Activated CD4-positive, alpha-beta memory T cell treated with anti-CD3 and anti-CD28 coated beads for 36 hours (primary cell): ENCODE measurements at places on chromosomes 2 and 18. TPM values are rescaled to one million over a fixed set of nuclear protein-coding genes. Genes with fewer than 3 reads are reported as not detected.

DNA sequence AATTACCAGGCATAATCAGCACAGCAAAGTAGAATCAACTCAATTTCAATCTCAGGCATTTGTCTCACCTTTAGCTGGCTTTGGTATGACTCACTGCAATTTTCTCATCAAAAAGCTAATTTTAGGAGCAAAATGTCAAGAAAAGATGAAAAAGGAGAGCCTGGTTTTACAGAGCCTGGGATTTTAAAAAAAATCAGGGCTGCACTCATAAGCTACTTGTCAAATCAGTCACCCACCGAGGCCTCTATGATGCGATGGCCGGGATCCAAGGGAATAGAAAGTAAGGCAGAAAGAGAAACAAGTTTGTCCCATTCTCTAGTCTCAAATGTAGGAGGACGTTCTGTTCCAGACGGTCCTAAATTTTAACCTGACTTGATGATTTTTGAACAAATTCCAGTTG lies 170.9 kb downstream of the SOCS6 start:
- DNase-seq: no peak
- no peak overlapping the region for H3K4me3 ChIP-seq
- H3K36me3 ChIP-seq: no peaks in the 10 kb centered on the region

CABLES1 gene
- total RNA-seq: 1.2 TPM

DNA sequence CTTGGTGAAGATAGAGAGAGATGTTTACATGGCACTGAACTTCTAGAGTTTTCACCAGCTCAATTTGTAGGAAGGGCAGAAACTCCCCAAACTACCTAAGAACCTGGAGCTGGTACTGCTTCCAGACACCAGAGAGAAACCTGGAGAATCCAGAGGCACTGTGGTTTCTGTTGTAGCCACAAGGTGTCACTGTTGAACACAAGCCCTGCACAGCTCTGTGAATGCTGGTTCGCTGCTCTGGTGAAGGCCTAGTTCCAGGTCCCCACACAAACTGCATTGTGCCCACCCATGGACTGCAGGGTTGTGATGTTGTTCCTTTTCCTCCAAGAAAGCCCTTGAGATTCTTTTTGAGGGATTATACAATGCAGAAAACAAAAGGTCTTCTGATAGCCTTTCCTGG lies 150.5 kb upstream of the HS6ST1 start:
- DNase-seq: no peak
- peaks cover 4% of the 10 kb centered on the region for H3K27me3 ChIP-seq
- no peak overlapping the region for H3K4me3 ChIP-seq

IL1F10 gene
- total RNA-seq: not detected

GRCh38 chr2:108219688-108220087 lies 20.1 kb upstream of the SULT1C3 start:
- H3K4me3 ChIP-seq: no peak overlapping the region
- H3K36me3 ChIP-seq: no peaks in the 10 kb centered on the region
- no peaks in the 10 kb centered on the region for H3K27me3 ChIP-seq
- no peaks in the 10 kb centered on the region for H3K4me1 ChIP-seq
- no peak overlapping the region for H3K27ac ChIP-seq
- no peak for DNase-seq

DNA sequence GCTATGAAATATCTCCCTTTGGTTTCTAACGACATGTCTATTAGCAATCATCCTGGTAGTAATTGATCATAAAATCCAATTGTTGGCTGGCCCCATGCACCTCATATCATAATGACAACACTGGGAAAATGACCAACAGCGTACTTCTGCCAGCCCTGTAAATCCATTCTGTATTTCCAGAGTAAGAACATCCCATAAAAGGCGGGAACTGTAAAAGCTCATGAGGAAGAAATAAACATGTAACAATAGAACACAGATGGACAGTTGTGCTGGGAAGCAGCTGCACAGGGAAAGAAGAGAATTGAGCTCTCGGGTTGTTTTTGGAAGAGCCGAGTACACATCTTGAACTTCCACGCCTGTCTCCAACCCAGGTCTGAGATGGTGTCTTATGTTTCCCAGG lies 218.7 kb downstream of the CMPK2 start:
- no peaks in the 10 kb centered on the region for H3K4me1 ChIP-seq
- DNase-seq: no peak
- H3K27me3 ChIP-seq: peaks cover 2% of the 10 kb centered on the region
- no peaks in the 10 kb centered on the region for H3K36me3 ChIP-seq
- no peak overlapping the region for H3K27ac ChIP-seq
- no peak overlapping the region for H3K4me3 ChIP-seq

GRCh38 chr2:237280939-237281338 lies 133.0 kb downstream of the COL6A3 start:
- no peak overlapping the region for H3K27ac ChIP-seq
- H3K27me3 ChIP-seq: peaks cover 12% of the 10 kb centered on the region
- no peaks in the 10 kb centered on the region for H3K4me1 ChIP-seq
- DNase-seq: no peak

DNA sequence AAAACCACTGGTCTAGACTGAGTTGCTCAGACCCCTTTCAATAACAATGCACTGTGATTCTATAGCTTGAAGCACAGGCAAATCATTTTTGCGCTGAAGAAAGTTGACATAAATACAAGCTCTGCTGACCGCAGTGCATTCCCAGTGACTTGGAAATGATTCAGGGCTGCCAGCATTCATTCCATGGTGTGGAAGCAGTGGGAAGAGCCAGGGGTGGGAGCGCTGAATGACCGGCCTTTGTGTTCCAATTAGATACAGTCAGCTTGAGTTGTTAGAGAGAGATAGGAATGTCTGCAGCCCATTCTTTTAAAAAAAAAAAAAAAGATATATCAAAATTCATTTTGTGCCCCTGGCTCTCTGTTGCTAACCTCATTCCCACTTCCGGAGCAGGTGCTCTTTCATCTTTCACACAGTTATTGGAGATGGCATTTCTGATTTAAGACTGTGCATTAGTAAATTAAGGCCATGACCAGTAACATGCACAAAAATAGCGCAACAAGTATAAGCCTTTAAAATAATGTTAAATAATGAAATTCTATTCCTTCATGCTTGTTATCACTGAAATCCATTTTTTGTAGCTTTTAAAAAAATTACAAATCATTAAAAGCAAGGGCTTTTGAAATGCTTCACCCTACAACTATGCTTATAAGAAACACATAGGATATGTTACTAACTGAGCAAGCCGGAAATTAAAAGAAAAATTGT lies 59.4 kb upstream of the CTLA4 start:
- H3K4me3 ChIP-seq: no peak overlapping the region
- H3K36me3 ChIP-seq: peaks cover 6% of the 10 kb centered on the region
- H3K27me3 ChIP-seq: no peaks in the 10 kb centered on the region
- peaks cover 85% of the 10 kb centered on the region for H3K4me1 ChIP-seq
- DNase-seq: no peak
- H3K27ac ChIP-seq: no peak overlapping the region

ASB18 gene
- total RNA-seq: not detected

DNA sequence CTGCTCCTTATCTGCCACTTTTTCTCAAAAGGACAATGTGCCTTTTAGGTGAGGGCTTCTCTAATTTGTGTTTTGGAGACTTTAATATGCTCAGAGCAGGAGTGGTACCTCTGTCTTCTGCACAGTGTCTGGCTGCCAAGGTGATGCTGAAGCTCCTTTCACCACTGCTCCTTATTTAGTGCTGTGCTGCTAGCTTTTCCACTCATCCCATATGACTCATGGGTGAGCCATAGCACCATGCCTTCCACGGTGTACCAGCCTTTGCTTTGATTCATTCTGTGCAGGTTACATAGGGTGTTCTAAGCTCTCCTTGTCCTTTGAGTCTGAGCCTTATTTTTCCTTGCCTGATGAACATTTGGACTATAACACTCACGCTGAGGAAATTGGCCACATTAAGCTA lies 202.4 kb downstream of the ARL6IP6 start:
- H3K36me3 ChIP-seq: no peaks in the 10 kb centered on the region
- no peak overlapping the region for H3K4me3 ChIP-seq
- peaks cover 4% of the 10 kb centered on the region for H3K27me3 ChIP-seq

DNA sequence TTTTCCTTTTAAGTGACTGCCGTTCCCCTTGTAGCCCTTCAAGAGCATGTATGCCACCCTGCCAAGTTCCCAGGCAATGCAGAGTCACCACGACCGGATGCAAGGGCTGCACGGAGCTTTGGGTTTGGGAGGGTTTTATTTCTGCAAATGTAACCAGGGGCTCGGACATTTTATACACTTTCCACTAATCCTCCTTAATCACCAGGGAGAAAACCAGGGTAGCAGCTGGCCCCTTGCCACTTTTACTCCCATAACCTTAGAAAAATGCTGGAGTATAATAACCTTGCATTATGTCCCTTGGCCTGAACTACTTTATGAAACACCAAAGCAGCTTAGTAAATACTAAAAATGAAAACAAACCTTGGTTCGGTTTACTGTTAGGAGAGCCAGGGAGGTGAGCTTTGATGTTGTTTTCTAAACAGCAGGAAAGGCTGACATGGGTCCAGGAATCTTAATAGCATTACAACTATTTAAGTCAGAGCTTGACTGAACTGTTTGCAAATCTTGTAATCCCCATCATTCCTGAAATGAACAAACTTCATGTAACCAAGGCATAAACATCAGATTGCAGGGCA lies 152.8 kb upstream of the RIOK3 start:
- H3K36me3 ChIP-seq: no peaks in the 10 kb centered on the region
- no peak for DNase-seq
- no peak overlapping the region for H3K27ac ChIP-seq
- H3K4me3 ChIP-seq: no peak overlapping the region
- peaks cover 2% of the 10 kb centered on the region for H3K4me1 ChIP-seq
- no peaks in the 10 kb centered on the region for H3K27me3 ChIP-seq

GRCh38 chr2:110805894-110806452 lies 73.6 kb downstream of the ACOXL start:
- H3K27me3 ChIP-seq: peaks cover 50% of the 10 kb centered on the region
- H3K36me3 ChIP-seq: peaks cover 2% of the 10 kb centered on the region
- no peak overlapping the region for H3K27ac ChIP-seq
- DNase-seq: no peak
- H3K4me3 ChIP-seq: no peak overlapping the region

ERMN gene
- total RNA-seq: 0.82 TPM

GRCh38 chr18:9362869-9363268 lies 28.3 kb downstream of the TWSG1 start:
- H3K27ac ChIP-seq: no peak overlapping the region
- no peaks in the 10 kb centered on the region for H3K4me1 ChIP-seq
- H3K4me3 ChIP-seq: no peak overlapping the region
- no peaks in the 10 kb centered on the region for H3K27me3 ChIP-seq
- DNase-seq: no peak
- H3K36me3 ChIP-seq: peaks cover 12% of the 10 kb centered on the region

- H3K27ac ChIP-seq: no peak overlapping the region
- H3K4me1 ChIP-seq: peaks cover 6% of the 10 kb centered on the region
- no peak for DNase-seq
Measured at GRCh38 chr2:157320409-157320808, 5.2 kb downstream of the ERMN start.

ZNF407 gene
- 10.5 TPM for total RNA-seq

RIT2 gene
- total RNA-seq: not detected

DNA sequence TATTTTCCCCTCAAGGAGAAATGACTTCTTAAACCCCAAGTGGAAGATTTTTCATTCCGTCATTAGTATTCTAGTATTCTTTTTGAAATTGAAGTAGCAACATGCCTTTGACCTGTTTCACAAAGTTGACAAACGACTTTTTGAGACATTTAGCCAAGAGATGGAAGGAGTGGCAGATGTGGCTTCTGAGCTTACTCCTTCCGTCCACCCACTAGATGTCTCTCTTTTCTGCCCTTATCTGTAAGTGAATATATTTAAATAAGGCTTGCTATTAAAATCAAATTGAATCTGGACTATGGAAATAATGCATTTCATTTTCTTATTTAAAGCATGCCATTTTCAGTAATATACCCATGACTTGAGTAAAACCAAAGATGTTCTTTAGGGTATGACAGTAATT lies 74.1 kb downstream of the ACTR3 start:
- no peak overlapping the region for H3K27ac ChIP-seq
- peaks cover 16% of the 10 kb centered on the region for H3K4me1 ChIP-seq
- H3K4me3 ChIP-seq: no peak overlapping the region
- H3K36me3 ChIP-seq: peaks cover 7% of the 10 kb centered on the region
- no peak for DNase-seq

- H3K27ac ChIP-seq: no peak overlapping the region
- DNase-seq: no peak
- H3K4me3 ChIP-seq: no peak overlapping the region
- H3K27me3 ChIP-seq: no peaks in the 10 kb centered on the region
Measured at GRCh38 chr2:40488101-40488601, 36.3 kb upstream of the SLC8A1 start.

GBX2 gene
- not detected for total RNA-seq

DLX1 gene
- not detected for total RNA-seq

ZNF512 gene
- 27.4 TPM for total RNA-seq

DNA sequence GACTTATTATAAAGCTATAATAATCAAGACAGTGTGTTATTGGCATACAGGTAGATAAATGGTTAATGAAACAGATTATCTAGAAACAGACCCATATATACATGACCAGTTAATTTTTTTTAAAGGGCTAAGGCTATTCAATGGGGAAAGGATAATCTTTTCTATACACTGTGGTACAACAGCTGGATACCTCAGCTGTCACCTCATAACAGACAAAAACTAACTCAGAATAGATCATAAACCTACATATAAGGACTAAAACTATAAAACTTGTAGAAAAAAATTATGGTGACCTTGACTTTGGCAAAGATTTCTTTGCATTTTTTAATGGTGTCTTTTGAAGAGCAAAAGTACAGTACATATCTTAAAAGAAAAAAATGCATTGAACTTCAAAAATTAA lies 30.2 kb downstream of the MAP3K2 start:
- H3K4me3 ChIP-seq: no peak overlapping the region
- no peak for DNase-seq
- H3K27ac ChIP-seq: no peak overlapping the region
- H3K4me1 ChIP-seq: peaks cover 45% of the 10 kb centered on the region
- H3K27me3 ChIP-seq: no peaks in the 10 kb centered on the region

DNA sequence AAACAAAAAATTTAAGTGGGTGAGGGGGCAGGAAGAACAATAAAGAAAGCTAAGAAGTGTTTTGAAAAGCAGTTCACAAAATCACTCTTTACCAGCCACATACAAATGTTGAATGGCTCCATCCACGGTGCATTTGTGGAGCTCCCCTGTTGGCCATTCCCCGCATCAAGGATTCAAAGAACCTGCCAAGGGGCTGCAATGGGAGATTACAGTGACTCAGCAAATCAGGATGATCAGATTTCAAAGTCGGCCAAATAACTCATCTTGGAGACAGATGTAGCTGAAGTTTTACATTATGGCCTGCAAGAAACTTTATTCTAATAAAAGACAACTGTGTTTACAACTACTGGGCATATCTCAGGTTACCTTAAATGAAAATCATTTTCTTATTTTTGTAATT lies 26.9 kb downstream of the COL4A3 start:
- H3K36me3 ChIP-seq: no peaks in the 10 kb centered on the region
- no peaks in the 10 kb centered on the region for H3K4me1 ChIP-seq
- DNase-seq: no peak
- H3K27me3 ChIP-seq: peaks cover 15% of the 10 kb centered on the region
- H3K27ac ChIP-seq: no peak overlapping the region

GRCh38 chr2:181334158-181334826 lies 122.9 kb upstream of the ITGA4 start:
- DNase-seq: no peak
- H3K4me3 ChIP-seq: no peak overlapping the region
- H3K27me3 ChIP-seq: no peaks in the 10 kb centered on the region
- H3K4me1 ChIP-seq: peaks cover 13% of the 10 kb centered on the region

- no peak overlapping the region for H3K4me3 ChIP-seq
- no peaks in the 10 kb centered on the region for H3K36me3 ChIP-seq
- DNase-seq: no peak
- H3K27me3 ChIP-seq: peaks cover 4% of the 10 kb centered on the region
- H3K27ac ChIP-seq: no peak overlapping the region
Measured at GRCh38 chr2:75503048-75503607, 57.6 kb downstream of the EVA1A start.

GAL3ST2 gene
- total RNA-seq: 0.65 TPM

MOCOS gene
- total RNA-seq: 0.17 TPM

LOXL3 gene
- 0.90 TPM for total RNA-seq

PROC gene
- not detected for total RNA-seq
